Fibroblast of the aortic adventitia (primary cell): ENCODE measurements at places on chromosomes 7 and 10. TPM values are rescaled to one million over a fixed set of nuclear protein-coding genes. Genes with fewer than 3 reads are reported as not detected.
A peak's percentile ranks its signal among the peaks of the same experiment; 100 is the strongest.

ADAM8 gene
- total RNA-seq = 0.36 TPM in 1 of 2 replicates, not detected in the other

- DNase-seq = peak; percentile 39
Measured at GRCh38 chr7:27116031-27116961, 13.8 kb upstream of the HOXA2 start.

DNA sequence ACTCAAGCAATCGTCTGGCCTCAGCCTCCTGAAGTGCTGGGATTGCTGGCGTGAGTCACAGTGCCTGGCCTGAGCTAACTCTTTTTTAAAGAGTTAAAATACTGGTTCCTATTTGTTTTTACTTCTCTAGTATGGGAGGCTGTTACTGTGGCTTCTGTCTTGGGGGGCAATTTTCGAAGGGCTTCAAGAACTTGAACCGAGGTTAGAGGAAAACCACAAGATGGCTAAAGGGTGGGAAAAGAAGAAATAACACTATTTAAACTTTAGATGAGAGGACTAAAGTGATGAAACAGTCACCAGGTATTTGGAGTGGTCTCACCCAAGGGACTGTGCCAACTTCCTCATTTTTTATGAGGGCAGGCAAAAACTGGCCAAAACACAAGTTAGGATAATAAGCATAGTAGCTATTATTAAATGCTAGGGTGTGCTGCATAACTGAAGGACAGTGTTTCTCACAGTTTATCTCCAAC is 17.8 kb downstream of the MET start:
- no peak for DNase-seq

DNA sequence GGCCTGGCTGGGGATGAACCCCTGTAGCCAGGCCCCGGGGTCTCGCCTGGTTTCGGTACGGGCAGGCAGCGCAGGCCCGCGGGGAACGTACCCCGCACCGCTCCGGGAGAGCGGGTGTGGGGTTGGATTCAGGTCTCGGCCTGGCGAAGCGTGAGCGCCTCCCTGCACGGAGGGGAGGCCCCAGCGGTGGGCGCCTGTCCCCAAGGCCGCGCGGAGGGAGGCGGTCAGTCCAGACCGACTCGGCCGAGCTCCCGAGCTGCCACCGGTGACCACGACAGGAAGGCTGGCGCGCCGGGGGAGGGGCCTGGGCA is 378 bp upstream of the INPP5F start:
- no peak for DNase-seq

- no peak for DNase-seq
Measured at GRCh38 chr7:74606909-74607510, 50.5 kb upstream of the GTF2I start.

DNA sequence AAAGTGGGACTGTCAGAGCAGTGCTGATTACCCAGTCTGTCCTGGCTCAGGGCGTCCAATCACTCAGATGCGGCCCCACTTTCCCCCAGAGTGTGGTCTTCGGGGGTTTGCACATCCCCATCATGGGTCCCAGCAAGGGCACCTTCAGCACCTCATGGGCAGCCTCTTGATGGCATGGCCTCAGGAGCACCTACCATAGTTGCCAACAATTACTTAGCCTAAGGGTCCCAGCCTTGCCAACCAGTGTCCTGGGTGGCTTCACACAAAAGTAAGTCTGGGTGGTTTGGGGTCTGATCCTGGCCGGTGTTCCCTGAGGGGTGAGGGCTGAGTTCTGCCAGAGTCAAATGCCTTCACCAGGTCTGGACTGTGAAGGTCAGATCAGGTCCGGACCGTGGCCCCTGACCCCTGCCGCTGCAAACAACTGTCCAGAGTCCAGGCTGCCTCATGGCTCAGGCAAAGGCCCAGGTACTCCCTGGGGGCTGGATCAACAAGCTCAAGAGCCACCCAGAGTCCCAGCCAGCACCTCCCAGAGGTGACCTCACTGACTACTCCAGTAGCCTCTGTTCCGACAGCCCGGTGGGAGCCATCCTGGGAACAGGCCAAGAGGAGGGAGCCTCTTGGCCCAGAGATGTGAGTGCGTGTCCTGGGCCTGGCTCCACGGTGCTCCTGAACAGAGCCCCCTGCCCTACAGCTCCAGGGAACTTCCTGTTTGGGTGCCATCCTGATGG is 6.2 kb upstream of the MARVELD1 start:
- DNase-seq = no peak

- no peak for DNase-seq
Measured at GRCh38 chr7:130147710-130148325, 57.4 kb downstream of the TMEM209 start.

GRCh38 chr10:27611236-27611635 is 107.1 kb downstream of the RAB18 start:
- no peak for DNase-seq

DNA sequence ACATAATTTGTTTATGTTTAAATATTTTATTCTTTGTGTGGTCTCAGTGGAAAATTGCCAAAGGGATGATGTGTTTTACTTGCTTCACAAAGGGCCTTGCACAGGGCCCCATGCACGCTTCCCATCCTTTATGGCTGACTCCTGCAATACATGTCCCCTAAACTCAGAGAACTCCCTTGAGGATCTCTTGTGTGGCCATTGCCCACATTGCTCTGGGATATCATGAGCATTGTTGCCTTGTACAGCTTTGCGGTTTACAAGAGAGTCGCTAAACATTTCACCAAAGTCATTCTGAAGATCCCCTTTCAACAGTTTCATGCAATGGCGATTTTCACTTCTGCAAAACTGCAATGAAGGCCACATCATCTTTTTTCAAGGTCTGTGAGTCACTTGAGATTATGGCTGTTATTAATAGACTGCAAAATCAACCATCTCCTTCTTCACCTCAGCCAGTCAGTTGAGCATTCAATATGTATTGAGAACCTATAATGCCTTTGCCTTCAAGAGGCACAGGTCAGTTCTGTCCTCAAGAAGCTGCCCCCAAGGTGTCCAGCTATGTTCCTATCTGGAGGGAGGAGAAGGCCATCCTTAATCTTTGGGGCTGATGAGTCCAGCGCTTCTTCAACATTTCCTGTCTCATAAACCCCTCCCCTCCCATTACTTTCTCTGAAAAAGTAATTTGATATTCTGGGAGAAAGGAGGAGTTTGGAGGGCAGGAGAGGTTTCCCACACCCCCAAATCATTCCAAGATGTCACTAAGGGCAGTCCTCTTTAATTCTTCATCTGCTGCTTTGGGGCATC is 108.1 kb downstream of the CCDC71L start:
- DNase-seq = no peak
